ENCODE measurements at places on chromosomes 6 and 20. TPM values are rescaled to one million over a fixed set of nuclear protein-coding genes. Genes with fewer than 3 reads are reported as not detected.

DNA sequence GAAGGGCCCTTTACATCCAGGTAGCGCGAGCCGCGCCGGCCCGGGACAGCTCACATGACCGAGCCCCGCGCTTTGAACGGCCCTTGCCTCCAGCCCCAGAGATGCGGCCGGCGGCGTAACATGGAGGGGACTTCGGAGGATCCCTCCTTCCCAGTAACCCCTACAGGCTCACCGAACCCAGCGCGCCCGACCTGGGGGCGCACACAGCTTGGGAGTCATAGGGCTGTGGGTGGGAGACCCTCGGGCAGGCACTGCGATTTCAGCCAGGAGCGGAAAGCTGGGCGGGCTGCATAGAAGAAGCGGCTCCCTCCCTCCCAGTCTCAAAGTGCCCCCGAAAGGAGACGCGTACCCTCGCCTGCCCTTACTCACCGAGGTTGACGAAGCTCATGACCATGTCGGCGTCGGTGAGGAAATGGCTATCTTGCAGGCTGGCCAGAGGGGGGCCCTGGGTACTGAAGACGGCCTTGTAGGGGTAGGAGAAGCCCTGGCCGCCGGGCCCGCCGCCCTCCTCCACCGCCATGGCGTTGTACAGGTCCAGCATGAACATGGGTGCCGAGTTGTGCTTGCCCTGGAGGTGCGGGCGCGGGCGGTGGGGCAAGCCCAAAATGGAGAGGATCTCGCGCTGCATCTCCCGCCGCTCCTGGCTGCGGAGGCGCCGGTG, 975 bp downstream of the BMP7 start:
- no peak overlapping the region for H3K4me3 ChIP-seq
- H3K27me3 ChIP-seq = peaks cover 61% of the 10 kb centered on the region
- peaks cover 4% of the 10 kb centered on the region for H3K4me1 ChIP-seq
- no peaks in the 10 kb centered on the region for H3K36me3 ChIP-seq
- DNase-seq = no peak

- no peaks in the 10 kb centered on the region for H3K36me3 ChIP-seq
- peaks cover 2% of the 10 kb centered on the region for H3K27me3 ChIP-seq
- H3K27ac ChIP-seq = no peak overlapping the region
- H3K4me1 ChIP-seq = no peaks in the 10 kb centered on the region
Measured at GRCh38 chr6:3665608-3666007, 85.9 kb downstream of the PXDC1 start.

GRCh38 chr6:113997116-113997515, 26.2 kb upstream of the HDAC2 start:
- no peak for DNase-seq
- no peaks in the 10 kb centered on the region for H3K4me1 ChIP-seq
- H3K4me3 ChIP-seq = no peak overlapping the region
- no peak overlapping the region for H3K27ac ChIP-seq
- H3K27me3 ChIP-seq = peaks cover 7% of the 10 kb centered on the region
- H3K36me3 ChIP-seq = no peaks in the 10 kb centered on the region

The GLP1R gene
- total RNA-seq = 0.07 TPM

GRCh38 chr6:100379386-100379785, 85.3 kb downstream of the SIM1 start:
- no peaks in the 10 kb centered on the region for H3K36me3 ChIP-seq
- H3K4me1 ChIP-seq = no peaks in the 10 kb centered on the region
- no peak overlapping the region for H3K27ac ChIP-seq
- DNase-seq = no peak

Data from activated CD4-positive, alpha-beta memory T cell treated with anti-CD3 and anti-CD28 coated beads for 36 hours (primary cell).